ENCODE measurements at places on chromosomes 1 and 21. TPM values are rescaled to one million over a fixed set of nuclear protein-coding genes. Genes with fewer than 3 reads are reported as not detected.

CCDC24 gene
- total RNA-seq, result 3.9 TPM

MYBPHL gene
- not detected for total RNA-seq

KRTAP21-2 gene
- total RNA-seq, result not detected

NBPF6 gene
- total RNA-seq, result not detected

DNA sequence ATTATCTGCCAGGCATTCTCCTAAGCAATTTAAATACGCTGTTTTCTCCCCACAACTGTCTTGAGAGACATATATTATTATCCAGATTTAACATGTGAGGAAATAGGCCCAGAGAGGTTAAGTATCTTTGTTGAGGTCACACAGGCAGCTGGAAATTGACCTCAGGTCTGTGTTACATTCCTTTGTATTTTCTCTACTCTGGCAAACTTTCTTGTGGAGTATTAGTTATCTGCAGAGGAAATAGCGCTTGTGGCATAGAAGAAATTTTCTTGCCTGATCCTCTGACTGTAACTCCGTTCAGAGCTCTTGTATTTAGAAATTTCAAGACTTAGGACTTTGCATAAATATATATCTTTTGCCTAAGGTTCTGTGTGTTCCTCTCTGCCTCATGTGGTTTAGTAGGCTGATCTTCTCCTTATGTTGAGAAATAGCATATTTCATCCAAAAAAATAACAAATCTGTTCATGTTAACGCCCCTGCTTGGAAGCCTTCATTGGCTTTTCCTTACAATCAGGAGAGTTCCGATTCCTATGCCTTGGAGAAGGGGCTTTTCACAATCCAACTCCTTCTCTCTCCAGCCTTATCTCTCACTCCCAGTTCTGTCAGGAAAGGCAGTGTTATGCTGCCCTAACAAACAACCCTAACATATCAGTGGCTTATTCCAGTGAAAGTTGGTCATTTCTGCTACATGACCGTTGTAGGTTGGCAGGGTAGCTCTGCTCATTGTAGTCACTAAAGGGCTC is 2.5 kb upstream of the JUN start:
- no peak for DNase-seq

DNA sequence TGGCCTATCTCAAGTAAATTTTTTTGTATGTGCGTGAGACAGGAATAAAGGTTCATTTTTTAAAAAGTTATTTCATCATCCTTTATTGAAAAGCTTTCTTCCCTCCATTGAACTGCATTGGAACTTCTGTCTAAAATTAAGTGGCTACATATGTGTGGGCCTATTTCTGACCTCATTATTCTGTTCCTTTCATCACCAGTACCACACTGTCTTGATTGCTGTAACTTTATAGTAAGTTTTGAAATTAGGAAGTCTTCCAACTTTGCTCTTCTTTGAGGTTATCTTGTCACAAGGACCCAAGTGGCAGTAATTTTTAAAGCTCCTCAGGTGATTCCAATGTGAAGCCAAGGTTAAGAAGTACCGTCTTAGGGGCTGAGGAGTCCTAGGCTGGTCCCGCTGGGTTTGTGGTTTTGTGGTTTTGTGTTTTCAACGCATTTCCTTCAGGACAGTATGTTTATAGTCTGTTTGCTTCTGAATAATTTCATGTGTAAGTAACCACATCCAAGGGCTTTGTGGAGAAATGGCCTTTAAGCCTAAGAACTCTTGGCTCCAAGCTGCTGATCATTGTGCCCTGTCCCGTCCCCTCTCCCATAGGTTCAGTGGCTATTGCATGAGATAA is 12.4 kb upstream of the SCAF4 start:
- no peak for DNase-seq

DNA sequence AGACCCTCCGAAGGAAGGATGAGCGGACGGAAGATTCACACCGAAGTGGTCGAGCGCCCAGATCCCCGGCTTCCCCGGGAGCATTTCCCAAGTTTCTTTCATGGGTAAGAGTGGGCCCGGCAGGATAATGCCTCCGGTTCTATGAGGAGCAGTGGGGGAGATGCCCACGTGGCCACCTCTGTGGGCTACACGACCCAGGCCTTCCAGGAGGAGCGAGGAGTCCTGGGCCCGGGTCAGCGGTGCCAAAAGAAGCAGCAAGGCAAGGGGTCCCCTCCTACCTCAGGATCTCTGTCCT is 7.9 kb upstream of the NBPF11 start:
- no peak for DNase-seq

DNA sequence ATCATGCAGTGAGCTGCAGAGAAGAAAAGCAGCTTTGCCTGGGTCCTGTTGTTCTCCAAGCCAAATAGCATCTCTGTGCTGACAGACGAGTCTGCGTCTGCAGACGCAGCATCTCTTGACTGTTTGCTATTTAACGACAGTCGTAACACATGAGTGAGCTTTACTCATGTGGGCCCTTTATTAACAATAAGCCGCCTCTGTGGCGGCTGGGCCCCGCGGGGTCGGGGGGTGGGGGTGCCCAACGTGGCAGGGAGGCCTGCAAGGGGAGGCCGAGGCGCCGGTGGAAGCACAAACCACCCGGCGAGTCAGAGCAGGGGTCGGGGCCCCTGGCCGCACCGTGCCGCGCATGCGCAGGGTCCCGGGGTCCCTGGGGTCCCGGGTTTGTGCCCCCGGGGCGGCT is 435.1 kb downstream of the KIF26B start:
- no peak for DNase-seq

DNA sequence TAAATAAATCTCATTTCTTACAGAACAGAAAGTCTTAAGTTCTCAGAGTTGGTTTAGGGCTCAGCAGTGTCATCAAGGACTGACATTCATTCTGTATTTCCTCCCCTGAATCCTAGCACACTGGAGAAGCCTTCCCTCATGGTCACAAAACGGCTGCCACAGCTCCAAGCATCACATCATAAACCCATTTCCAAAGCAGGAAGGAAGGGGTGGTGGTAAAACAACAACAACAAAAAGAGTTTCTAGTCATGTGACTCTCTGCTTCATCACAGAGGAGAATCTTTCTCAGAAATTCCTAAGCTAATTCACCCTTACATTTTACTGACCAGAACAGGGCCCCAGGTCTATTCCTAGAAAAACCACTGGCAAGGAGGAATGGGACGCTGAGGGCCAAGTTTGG is 210.3 kb downstream of the KAZN start:
- no peak for DNase-seq
